Activated CD4-positive, alpha-beta memory T cell treated with anti-CD3 and anti-CD28 coated beads for 36 hours (primary cell): ENCODE measurements at places on chromosomes 5 and 9. TPM values are rescaled to one million over a fixed set of nuclear protein-coding genes. Genes with fewer than 3 reads are reported as not detected.

Gene ZNF483
- 3.4 TPM for total RNA-seq

Gene FAM170A
- not detected for total RNA-seq

DNA sequence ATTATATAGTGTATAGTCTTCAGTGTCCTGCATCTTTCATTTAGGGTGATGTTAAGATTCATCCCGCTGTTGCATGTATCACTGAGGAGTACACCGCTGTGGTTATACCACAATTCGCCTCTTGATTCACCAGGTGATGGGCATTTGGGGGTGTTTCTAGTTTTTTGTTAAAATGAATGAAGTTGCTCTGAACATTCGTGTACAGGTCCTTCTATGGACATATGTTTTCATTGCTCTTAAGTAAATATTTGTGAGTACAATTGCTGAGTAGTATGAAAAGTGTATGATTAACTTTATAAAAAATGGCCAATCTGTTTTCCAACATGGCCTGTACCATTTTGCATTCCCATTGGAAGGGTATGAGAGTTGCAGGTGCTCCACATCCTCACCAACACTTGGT, 61.7 kb downstream of the PLAC8L1 start:
- DNase-seq: no peak

GRCh38 chr9:131977109-131977838, 102.4 kb downstream of the MED27 start:
- no peak for DNase-seq

- no peak for DNase-seq
These were observed 22.4 kb upstream of the PLPP1 start for GRCh38 chr5:55557123-55557522.

DNA sequence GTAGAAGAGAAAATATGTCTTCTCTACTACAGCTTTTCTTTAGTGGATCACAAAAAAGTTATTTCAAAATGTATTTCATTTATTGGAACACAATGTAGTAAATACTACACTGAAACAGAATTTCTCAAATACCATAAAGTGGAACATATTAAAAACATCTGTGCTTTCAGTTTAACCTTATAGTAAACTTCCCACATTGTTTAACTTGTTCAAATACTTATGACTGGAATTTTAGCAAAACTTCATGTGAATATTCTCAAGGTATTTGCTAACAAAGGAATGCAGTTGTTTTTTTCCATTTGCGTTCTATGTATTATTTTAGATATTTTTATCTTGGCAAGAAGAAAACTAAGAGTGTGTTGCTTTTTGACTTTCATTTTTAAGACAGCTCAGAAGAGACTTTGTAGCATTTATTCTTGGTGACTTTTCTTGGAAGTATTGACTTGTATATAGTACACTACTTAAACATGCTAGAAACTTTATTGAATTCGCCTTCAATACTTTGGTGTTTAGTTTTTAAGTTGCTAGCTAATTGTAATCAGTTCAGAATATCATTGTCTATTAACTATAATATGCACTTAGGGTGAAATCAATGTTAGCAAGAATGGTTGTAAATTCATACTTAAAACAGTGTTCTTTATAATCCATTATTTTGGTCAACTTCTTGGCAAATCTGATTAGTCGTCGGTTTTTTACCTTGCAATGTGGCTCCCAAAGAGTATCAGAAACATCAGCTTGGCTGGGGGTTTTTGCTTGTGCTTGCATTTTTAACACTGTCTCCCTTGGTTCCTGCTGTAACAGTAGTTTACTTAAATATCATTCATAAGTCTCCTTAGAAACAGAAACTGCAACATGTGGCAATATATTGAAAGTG, 5.0 kb upstream of the RHOBTB3 start:
- DNase-seq: no peak

GRCh38 chr9:113513536-113513935, 50.0 kb downstream of the RGS3 start:
- DNase-seq: peak; percentile 20
